CD4-positive, alpha-beta T cell treated with Interferon gamma for 1 hour (primary cell): ENCODE measurements at places on chromosomes 11 and 22.
A peak's percentile ranks its signal among the peaks of the same experiment; 100 is the strongest.

DNA sequence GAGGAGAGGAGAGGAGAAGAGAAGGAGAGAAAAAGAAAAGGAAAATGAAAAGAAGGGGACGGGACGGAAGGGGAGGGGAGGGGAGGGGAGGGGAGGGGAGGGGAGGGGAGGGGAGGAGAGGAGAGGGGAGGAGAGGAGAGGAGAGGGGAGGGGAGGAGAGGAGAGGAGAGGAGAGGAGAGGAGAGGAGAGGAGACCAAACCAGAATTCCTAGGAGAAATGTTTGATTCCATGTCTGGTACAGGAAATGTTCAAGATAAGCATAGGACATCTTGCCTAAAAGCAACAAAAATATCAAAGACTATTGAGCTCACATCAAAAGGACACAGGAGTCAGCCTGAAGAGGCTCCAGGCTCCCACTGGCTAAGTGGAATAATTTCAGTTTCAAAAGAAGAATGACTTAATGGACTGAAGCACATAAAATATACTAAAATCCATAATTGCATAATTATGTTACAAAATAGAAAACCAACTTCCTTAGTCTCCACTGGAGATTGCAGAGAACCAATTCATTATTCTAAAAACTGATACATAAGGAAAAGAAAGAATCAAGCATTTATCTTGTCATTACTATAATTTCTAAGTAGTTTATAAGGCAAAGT, 101.1 kb upstream of the APOA1 start:
- no peak for DNase-seq

- no peak for DNase-seq
Measured at GRCh38 chr22:24097961-24098391, 83.3 kb upstream of the SUSD2 start.

DNA sequence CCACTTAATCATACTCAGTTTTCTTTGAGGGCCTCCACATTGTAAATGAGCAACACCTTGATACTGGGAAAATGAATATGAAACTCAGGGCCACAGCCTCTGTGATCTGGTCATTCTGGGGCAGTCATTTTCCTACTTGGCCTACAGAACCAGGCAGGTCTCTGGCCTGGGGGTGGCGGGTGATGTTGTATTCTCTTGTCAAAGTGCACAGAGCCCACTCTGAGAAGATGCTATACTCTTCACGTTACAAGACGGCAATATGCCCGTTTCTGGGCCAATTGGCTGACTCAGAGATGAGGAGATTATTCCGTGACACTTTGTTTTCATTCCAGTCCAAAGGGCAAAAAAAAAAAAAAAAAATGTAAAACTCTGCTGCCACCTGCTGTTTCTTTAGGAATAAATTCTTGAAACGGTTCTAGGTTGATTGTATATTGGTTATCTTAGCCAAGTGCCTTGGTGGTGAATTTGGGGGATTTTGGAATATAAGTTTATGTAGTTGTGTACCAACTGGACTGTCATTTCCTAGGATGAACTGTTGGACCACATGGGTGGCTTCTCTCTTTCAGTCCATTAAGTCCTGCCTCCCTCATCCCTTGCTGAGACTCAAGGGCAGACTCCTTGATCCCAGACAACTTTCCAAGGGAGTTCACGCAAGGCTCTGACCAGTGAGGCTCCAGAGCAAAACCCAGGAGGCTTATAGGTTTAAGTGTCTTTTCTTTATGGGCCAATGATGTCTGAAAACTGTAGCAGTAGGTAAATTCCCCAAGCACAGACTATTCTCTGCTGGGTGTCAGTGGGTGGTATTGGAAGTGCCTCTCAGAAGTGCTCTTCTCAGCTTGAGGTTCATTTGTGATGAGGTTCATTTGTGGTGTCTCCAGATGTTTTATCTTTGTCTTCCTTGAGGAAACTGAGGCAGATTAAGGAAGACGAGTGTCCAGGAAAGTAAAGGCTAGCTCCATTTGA, 18.2 kb downstream of the ADM start:
- DNase-seq = peak; percentile 13

- no peak for DNase-seq
Measured at GRCh38 chr11:94563848-94564467, 3.2 kb upstream of the PIWIL4 start.

- no peak for DNase-seq
Measured at GRCh38 chr22:38873469-38874411, 1.7 kb upstream of the CBX6 start.

- no peak for DNase-seq
Measured at GRCh38 chr11:88535916-88536547, 198.5 kb upstream of the CTSC start.

DNA sequence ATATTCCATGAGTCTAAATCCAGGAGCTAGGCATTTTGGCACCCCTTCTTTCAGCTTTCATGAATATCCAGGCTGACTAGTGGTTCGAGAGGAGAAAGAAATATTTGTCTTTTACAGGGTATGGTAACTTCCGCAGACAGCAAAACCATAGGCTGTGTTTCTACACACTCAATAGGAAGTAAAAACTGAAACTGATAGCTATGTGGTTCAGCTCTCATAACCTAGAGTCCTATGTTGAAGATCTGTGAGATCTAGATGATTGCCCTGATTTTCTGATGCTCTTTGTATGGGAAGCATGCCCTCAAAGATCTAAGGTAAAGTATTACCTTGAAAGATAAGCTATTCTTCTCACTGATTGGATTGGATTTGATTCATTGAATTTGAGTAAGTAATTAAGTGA, 118.3 kb downstream of the CD44 start:
- no peak for DNase-seq

GRCh38 chr22:19621373-19622060, 92.8 kb upstream of the SEPTIN5 start:
- no peak for DNase-seq

GRCh38 chr11:31872076-31872443, 60.9 kb upstream of the PAX6 start:
- no peak for DNase-seq

GRCh38 chr11:46444305-46444704, 52.7 kb upstream of the CHRM4 start:
- no peak for DNase-seq

- peak; percentile 46 for DNase-seq
Measured at GRCh38 chr22:26330971-26331625, 98.0 kb upstream of the ASPHD2 start.

DNA sequence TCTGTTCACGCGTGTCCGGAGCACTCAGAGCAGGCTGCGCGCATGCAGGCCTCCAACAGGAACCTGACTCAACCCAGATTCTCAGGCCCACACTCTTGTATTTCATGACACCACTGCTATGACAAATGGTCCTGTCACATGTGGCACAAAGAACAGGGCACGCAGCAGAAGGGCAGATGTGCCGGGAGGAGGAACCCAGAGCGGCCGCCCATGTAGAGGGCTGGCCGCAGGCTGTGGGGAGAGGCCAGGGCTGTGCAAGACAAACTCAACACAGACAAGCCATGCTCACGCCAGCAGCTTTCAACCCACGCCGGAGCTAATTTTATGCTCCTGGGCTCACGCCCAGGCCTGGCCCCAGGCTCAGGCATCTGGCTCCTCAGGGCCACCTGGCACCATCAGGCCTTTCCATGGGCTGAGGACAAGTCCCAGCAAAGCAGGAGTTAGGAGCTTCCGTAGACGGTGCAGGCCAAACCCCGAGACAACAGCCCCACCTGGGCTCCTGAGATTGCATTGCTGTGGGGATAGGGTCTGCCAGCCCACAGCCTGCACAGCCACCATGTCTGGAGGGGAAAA, 40.0 kb downstream of the DUSP8 start:
- no peak for DNase-seq

DNA sequence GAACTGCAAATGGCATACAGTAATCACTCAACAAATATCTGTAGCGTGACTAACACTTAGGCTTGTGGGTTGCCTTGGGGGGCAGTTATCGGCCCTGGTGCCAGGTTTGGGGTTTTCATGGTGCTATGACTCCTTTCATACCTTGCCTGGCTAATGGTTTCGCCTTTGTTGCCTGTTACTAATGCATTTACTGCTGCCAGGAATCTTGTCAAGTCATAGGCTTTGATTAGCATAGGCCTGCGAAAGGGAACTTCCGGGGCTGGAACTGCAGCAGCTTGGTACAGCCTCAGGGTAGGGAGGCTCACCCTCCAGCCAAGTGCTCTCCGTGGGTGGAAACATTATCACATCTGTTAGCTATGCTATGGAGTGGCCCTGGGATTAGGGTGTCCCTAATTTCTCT, 13.2 kb downstream of the SLC25A18 start:
- DNase-seq = no peak

DNA sequence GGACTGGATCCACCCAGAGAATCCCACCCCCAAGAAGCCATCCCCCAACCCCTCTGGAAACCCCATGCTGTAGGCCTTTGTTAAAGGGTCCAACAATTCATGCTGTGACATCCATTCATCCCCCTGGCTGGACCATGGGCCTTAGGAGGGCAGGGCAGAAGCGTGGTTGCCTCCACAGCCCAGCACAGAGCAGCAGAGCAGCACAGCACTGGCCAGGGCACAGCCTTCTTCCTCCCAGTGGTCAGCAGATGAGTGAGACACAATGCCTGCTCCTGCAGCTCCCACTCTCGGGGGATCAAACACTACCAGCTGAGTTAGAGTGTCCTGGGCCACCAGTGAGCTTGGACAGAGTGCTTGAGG, 84.5 kb upstream of the LINC01488 start:
- DNase-seq = no peak

GRCh38 chr11:78313181-78313795, 104.3 kb downstream of the GAB2 start:
- no peak for DNase-seq

DNA sequence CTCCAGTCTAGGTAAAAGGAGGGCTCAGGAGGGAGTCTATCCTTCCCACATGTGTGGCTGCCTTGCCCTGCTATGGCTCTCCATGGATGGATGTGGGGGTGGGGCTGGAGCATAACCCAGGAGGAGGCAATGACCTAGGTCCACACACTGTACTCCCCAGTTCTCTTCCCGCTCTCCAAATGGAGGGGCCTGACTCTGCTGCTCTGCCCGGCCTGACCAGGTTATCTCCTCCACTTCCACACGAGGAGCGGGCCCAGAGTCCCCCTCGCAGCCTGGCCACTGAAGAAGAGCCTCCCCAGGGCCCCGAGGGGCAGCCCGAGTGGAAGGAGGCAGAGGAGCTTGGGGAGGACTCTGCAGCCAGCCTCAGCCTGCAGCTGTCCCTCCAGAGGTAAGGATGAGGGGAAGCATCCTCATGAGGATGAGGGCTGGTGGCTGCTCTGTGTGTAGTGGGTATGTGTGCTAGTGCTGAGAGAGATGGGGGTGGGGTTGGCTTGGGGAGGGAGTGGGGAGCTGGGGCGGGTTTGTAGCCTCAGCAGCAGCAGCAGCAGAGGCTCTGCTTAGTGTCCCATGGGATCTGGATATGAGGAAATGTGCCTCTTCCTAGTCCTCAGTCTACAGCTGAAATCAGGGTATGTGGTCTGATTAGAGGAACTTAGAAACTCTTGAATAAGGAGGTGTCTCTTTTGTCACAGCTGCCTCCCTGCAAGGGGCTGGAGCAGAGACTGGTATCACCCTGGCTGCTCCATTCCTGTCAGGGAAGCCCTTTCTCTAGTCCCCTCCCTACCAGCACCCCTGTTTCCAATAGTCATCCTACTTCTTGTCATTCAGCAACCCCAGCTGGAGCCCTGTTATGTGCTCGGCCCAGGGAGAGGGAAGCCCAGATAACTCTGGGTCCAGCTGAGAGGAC, 54.1 kb downstream of the CEP164 start:
- no peak for DNase-seq

- DNase-seq = no peak
Measured at GRCh38 chr22:49871482-49871881, 17.8 kb downstream of the ZBED4 start.

- DNase-seq = no peak
Measured at GRCh38 chr22:20439928-20440575, 2.4 kb upstream of the SCARF2 start.

DNA sequence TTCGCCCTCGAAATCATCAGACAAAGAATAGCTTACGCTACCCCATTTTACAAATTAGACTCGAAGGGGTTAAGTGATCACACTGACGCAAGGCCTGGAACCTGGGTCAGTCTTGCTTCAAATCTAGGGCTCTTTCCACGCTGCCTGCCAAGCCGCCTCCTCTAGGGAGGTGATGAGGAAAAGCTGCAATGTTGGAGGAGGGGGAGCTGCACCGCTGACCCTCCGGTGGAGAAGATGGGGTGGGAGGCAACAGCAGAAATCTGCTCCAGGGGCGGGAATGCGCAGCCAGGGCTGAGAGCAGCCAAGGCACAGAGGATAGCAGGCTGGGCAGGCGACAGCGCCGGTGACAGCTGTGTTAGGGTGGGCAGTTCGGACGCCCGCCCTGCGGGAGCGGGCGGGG, 595 bp downstream of the SYVN1 start:
- no peak for DNase-seq

- DNase-seq = no peak
Measured at GRCh38 chr11:134124660-134125451, 56.0 kb downstream of the JAM3 start.

DNA sequence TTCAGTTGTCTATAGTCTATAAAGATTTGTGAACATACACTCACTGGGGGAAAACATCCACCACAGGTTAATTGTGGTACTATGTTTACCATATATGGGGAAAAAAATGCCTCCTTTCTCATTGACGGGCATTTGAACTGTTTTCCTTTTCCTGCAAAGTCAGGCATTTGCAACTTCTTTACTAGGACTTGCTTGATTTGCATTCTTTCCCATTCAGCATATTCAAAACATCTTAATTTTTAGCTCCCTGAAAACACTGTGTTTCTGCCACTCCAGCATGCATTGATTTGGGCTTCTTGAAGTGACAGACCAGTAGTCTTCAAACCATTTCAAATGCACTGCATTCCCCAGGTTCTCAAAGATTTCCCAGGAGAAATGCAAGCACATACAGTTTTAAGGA, 67.6 kb downstream of the INSC start:
- no peak for DNase-seq

- no peak for DNase-seq
Measured at GRCh38 chr22:20490941-20491307, 4.7 kb downstream of the KLHL22 start.

DNA sequence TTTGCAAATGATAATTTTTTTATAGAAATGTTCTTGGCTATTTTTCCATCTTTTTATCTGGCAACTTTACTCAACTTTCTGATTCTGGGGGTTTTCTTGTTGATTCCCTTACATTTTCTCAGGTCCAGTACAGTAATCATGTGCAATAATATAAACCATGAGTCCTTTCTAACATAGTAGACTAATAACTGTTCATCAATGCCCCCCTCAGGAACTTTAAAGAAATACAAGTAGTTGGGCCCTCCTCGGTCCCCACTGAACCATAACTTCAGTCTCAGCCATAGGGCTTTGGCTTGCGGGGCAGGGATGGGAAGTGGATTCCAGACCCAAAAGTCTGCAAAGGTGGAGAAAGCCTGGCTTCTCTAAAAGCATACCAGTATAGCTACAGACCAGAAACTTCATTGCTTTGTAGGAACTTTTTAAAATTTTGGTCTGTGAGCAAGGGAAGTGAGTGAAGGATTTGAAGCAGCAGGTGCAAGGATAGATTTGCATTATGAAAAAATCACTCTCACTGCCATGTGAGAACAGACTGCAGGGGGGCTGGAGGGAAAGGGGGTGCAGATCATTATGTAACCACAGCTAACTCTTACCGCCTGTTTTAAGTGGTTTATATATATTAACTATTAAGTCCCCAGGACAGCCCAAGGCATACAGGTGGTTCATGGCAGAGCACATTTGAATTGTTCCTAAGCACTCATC, 10.4 kb upstream of the TUB start:
- DNase-seq = no peak

GRCh38 chr22:46969961-46970360, 207.5 kb downstream of the TBC1D22A start:
- DNase-seq = no peak

GRCh38 chr11:31246451-31247165, 122.9 kb downstream of the DCDC1 start:
- DNase-seq = no peak

- no peak for DNase-seq
Measured at GRCh38 chr11:69010361-69010891, 2.6 kb downstream of the MRGPRF start.
